ENCODE measurements at places on chromosomes 12 and 14.

DNA sequence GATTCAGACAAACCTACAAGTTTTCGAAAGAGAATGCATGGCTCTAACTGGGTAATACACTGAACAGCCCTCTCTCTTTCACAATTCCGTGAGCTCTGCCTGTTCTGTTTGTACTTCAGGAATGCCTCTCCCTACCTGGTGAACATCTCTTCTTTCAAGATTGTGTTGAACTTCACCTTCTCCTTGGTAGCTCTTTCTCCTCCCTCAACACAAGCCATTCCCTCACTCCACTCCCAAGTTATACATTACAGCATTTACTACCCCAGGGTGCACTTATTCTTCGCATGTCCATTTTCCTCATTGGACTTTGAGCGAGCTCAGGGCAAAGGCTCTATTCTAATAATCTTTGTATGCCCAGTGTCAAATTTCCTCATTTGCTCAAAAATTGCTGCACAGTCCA lies 28.3 kb downstream of the NRDE2 start:
- no peak for DNase-seq

- peak; percentile 57 for DNase-seq
Measured at GRCh38 chr12:71938728-71939385, at the start of gene TPH2. TPH2 (plus strand) TSS chr12:71938845; CDS start chr12:71938987, 142 bp downstream.

GRCh38 chr14:96400495-96400894 lies 8.6 kb downstream of the AK7 start:
- no peak for DNase-seq

DNA sequence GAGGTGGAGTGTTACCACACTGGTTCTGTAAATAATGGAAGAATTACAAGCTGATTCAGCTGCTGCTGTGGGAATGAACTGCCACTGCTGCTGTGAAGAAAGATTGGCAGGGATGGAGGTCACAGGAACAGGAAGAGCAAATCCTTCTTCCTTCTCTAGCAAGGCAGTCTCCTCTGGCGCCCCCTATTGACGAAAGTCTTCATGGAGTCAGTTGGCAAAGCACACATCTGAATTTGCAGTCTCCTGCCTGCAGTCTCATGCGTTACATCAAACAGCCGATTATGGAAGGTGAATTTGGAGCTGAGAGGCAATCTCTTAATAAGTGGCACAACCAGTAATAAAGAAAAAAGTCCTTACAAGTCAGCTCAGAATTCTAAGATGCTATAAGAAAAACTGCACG lies 106.0 kb upstream of the TMTC1 start:
- peak; percentile 5 for DNase-seq

GRCh38 chr12:95385246-95386035 lies 88.5 kb upstream of the METAP2 start:
- no peak for DNase-seq

DNA sequence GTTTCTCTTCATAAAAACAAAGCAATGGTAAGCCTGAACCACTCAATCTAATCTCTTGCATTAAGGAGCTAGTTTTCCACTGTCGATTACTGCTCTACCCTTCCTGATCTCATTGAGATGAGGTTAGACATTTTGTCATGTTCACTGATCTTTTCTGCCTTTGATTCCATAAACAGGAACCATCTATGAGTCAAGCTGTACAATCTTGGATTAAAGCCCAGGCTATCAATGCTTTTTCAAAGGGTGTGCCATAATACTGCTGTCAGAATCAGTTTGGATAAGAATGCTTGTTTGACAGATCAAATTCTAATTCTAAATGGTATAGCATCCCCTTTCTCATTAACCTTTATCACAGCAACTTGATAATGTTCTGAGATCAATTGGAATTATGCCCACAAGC lies 16.1 kb downstream of the GRIP1 start:
- DNase-seq = no peak

GRCh38 chr12:11758087-11758486 lies 108.6 kb downstream of the ETV6 start:
- no peak for DNase-seq

DNA sequence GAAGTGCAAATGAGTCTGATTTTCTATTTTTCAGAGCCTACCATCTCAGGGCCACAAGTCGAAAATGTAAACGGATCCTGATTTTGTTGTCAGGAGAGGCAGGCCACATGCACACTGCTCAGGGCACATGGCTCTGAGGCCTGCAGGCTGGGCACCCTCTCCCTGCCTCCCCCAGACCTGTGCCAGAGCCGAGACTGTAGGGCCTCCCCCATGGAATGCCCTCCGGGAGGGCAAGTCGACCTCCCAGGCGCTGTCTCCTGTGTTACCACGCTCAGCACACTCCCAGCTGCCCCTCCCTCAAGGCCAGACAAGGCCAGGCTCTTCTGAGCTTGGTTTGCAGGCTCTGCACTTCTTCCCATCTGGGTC lies 121.7 kb downstream of the CRACR2A start:
- DNase-seq = no peak

DNA sequence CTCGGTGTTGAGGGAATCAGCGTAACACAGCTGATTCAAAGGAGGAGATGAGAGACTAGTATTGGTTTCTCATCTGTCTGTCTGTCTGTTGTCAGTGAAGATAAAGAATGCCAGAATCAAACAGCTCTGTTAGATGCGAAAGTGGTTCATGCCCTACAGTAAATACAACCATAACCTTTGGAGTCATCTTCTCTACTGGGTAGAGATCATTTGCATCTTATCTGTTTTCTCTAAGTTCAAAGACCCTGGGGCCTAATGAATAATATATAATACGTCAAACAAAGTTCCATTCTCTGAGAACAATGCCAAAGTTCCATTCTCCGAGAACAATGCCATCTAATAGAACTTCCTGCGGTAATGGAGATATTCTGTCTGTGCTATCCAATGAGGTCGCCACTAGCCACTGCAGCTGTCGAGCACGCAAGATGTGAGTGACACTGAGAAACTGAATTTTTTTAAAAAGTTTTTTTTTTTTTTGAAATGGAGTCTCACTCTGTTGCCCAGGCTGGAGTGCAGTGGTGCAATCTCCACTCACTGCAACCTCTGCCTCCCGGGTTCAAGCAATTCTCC lies 6.6 kb downstream of the IL31 start:
- DNase-seq = no peak

- no peak for DNase-seq
Measured at GRCh38 chr12:81809113-81809777, 50.1 kb upstream of the PPFIA2 start.

DNA sequence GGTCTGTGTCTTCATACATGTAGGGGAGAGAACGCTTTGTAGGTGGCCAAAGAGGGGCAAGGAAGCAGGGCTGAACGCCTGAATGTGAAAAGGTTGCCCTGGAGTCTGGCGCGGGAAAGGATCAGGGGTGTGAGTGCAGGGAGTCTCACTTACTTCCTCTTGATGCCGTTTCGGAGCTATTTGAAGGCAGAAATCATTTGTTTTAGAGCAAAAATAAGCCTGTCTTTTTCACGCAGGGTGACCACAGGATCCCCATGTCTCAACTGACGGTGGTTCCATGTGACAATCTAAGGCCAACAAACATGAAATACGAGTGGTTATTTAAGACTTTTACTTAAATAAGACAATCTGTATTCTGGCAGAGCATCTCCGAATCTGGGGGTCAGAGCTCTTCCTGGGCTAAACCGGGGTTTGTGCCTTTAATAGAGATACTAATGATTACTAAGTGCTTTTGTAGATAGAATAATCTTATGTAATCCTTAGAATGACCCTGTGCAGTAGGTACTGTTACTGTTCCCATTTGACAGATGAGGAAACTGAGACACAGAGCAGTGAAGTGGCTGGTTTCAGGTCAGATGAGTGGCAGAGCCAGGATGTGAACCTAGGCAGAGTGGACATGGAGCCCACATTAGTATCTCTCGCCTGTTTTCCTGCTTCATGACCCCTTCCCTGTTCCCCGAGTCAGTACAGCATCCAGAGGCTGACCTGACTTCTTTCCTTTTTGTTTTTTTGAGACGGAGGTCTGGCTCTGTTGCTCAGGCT lies 1.9 kb downstream of the BRI3BP start:
- no peak for DNase-seq

DNA sequence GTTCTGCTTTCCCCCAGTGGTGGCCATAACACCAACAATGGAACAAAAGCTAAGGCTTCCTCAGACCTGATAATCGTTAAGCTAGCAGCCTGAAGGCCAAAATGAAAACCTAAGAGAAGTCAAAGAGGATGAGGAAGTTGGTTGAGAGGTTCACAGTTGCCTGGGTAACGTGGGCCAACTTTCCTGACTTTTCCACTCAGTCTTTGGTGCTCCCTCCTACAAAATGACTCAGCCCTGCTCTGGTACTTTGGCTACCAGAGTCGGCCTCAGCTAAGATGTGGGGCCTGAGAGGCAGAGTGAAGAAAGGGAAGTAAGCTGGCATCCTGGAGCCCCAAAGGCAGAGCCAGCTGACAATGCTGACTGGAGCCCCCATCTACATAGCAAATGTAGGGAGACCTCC lies 14.9 kb upstream of the FKBP11 start:
- DNase-seq = no peak

GRCh38 chr12:49478949-49479664 lies 59.7 kb upstream of the KCNH3 start:
- DNase-seq = no peak

DNA sequence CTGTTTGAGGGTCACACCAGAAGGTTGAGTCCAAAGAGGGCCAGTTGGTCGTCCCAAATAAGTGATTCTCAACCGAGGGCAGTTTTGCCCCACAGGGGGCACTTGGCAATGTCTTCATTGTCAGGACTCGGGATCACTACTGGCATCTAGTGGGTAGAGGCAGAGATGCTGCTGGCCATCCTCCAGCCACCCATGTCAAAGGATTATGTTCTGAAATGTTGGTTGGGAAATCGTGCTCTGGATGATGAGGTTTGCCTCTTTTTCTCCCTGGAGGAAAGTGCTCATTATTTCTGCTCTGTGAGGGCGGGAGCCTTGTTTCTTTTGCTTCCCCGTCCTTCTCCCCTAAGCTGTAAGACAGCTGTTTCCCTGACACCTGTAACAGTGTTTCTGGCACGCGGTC lies 3.6 kb downstream of the ZNF839 start:
- DNase-seq = peak; percentile 39

GRCh38 chr14:92781350-92781749 lies 12.8 kb upstream of the GOLGA5 start:
- DNase-seq = no peak

DNA sequence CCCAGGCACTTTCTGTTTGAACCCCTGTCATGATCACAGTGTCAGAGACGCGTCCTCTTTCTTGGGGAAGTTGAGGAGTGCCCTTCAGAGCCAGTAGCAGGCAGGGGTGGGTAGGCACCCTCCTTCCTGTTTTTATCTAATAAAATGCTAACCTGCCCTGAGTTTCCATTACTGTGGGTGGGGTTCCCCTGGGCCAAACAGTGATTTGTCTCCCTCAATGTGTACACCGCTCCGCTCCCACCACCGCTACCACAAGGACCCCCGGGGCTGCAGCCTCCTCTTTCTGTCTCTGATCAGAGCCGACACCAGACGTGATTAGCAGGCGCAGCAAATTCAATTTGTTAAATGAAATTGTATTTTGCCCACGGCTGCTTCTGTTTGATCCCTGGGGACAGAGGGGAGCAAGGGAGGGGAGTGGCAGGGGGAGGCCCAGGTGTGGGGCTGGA lies 5.1 kb downstream of the SHMT2 start:
- no peak for DNase-seq

- DNase-seq = no peak
Measured at GRCh38 chr12:13986031-13986430, 4.6 kb upstream of the GRIN2B start.

DNA sequence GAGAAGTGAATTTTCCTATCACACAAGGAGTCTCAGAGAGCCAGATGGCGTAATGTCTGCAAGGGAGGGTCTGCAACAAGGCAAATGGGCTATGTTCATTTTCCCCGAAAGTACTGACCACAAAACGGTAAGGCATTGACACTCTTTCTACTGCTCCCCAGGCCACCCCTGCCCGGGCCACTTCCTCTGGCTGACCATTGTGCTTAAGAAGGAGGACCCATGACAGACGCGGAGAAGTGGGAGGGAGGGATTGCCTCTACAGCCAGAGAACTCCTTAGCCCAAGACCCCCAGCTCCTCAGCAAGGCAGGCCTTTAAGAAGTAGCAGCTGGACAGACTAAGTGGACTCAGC lies 1.2 kb downstream of the NCKAP5L start:
- DNase-seq = no peak

- no peak for DNase-seq
Measured at GRCh38 chr12:15530361-15530760, 208.1 kb downstream of the PTPRO start.

GRCh38 chr12:86275356-86275755 lies 19.2 kb upstream of the MGAT4C start:
- DNase-seq = no peak

- no peak for DNase-seq
Measured at GRCh38 chr12:89225401-89225800, 126.9 kb downstream of the DUSP6 start.

DNA sequence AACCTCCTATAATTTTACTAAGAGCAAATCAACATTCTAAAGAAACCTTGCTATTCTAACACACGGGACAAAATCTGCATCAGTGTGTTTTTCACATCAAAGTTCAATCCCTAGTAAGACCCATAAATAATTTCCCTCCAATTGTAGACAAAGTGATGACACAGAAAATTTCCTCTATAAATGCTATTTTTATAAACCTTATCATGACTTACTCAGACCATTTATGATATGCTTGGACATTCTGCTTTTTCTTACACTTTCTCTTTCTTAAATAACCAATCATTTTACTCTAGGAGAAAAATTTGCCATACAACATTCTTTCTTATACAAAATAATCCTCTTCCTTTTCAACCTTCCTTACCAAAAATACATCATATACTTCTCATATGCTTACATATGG lies 67.0 kb downstream of the SDR9C7 start:
- DNase-seq = no peak

DNA sequence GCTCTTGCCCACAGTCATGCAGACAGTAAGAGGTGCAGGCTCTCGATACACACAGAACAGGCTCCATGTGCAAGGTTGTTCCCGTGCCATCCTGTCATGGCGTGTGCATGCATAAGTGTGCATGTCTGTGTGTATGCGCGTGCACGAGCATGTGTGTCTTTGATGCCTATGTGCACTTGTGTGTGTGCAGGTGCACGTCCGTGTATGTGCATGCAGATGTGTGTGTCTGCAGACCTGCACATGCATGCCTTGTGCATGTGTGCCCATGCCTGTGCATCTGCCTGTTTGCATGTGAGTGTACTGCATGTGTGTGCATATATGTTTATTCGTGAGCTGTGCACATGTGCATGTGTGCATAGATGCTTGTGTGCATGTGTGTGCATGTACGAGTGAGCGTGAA lies 309.8 kb downstream of the TMEM121 start:
- DNase-seq = no peak

DNA sequence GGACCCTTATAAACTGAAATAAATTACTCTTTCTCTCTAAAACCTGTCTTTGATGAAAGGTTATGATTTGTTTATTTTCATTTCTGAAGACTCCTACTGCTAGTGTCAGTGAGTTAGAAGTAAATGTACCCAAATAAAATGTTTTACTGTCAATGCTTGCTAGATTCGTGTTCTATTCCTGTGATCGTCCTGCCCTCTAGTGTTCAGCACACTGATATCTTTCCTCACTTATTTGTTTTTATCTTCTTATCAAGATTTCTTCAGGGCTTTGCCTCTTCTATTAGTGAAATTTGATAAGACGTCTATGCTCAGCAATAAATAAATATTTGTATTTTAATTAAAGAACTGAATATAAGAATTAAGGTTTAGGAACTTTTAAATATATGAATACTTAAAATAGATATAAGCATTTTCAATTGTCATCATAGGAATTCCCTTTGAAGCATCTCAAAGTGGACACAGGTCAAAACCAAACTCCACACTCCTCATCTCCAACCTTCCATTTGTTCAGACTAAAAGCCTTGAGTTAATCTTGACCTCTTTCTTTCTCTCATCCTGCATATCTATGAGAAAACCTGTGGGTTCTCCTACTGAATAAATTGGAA lies 75.8 kb downstream of the C12orf50 start:
- DNase-seq = peak; percentile 26

GRCh38 chr12:99455350-99456035 lies 192.1 kb upstream of the GARIN6 start:
- no peak for DNase-seq

Data from HuH-7 (cell line).